Activated CD4-positive, alpha-beta T cell treated with anti-CD3 and anti-CD28 coated beads, Interleukin-2, amount 50 U/mL, for 16 hours (primary cell): ENCODE measurements at places on chromosomes 12 and 14.

- no peak for DNase-seq
These were observed at the start of gene PDZRN4 for GRCh38 chr12:41188058-41188840. Gene PDZRN4, plus strand, starts transcription at chr12:41188320.

DNA sequence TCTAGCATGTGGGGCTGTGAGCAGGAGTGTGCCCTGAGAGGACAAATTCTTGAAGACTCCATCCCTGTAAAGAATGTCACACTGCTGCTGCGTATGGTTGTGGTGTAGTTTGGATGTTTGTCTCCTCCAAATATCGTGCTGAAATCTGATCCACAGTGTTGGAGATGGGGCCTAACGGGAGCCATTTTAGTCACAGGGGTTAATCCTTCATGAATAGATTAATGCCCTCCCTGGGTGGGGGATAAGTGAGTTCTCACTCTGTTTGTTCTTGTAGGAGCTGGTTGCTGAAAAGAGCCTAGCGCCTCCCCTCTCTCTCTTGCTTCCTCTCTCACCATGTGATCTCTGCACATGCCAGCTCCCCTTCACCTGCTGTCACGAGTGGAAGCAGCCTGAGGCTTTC lies 94.5 kb upstream of the VASH1 start:
- DNase-seq = no peak

- DNase-seq = no peak
These were observed 81.9 kb upstream of the GTF2A1 start for GRCh38 chr14:81302638-81303037.

DNA sequence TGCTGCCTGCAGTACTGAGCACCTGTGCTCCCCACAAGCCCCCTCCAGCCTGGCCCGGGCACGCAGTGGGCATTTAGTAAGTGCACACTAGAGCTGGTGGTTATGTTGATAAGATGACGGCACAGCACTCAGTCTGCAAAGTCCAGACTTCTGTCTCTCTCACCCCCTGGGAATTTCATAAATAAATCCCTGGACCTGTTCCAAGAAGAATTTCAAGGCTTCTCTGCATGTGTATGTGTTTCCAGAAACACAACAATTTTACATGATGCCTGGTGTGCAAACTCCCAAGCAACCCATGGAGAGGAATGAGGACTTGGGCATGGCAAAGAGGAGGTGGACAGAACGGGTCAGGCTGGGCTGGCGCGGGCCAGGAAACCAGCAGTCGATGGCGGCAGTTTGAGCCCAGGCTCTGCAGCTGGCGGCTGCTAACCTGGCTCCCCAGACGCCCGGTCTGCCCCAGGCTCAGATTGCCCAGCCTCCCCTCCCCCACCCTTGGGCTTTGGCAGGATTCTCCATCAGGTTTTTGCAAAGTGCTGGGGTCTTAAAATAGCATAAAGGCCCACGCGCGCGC lies 10.4 kb upstream of the ACVR1B start:
- no peak for DNase-seq

GRCh38 chr12:15830538-15830937 lies 41.4 kb upstream of the EPS8 start:
- DNase-seq = no peak

- no peak for DNase-seq
These were observed 188.5 kb downstream of the CCDC91 start for GRCh38 chr12:28378736-28379135.

GRCh38 chr12:58310368-58310767 lies 369.0 kb downstream of the ATP23 start:
- DNase-seq = no peak

DNA sequence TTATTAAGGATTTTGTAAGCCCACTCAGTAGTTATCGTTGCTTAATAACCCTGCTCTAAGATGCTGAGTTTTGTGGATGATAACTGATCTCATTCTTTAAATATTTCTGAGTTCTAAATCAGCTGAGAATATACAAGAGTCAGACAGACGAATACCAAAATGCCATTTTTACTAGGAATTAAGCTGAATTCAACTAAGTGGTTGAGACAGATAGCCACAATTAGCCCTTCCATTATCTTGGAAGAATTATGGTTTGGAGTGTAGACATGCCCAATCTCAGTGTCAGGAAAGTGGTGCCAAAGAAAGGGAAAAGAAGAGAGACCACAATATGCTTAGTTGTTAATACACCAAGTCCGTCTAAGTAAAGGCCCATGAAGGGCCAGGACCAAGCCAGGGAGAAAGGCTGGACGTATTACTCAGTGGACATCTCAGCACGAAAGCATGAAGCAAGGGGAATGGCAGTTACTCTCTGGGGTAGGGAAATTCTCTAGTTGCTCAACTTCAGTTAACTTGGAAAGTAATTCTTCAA lies 58.6 kb downstream of the KCNA5 start:
- no peak for DNase-seq

GRCh38 chr12:80485222-80485987 lies 41.4 kb downstream of the PTPRQ start:
- no peak for DNase-seq

DNA sequence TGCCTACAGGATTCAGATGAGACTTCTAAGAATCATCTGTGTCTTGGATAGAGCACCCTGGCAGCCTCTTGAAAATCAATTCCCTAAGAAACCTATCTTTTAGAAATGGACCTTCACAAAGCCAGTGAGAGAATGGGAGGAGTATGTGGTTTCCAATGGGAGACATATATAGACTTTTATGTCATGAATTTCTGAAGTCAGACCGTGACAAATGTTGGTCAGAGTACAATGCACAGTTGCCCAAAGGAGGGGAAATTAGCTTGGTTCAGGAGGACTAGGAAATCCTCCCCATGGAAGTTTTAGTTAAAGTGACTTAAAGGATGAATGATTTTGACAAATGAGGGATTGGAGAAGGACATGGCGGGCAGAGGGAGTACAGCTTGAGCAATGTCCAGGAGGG lies 194.4 kb downstream of the DAD1 start:
- no peak for DNase-seq

GRCh38 chr14:100900837-100901390 lies 2.6 kb downstream of the RTL1 start:
- DNase-seq = peak; percentile 36

DNA sequence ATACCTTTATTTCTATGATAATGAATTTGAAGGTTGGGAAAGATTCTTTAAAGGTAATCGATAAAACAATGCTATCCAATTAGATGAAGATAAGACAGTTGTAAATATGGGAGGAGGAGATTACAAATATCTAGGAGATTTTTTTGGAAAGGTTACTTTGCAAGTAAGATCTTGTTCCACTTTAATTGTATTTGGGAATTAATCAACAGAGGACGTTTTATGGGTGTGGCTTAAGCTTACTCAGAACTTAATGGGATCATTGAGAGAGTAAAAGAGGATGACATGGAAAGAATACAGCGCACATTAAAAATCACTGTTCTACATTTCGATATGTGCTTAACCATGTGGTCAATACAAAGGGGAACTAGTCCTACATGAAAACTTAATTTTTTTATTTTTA lies 3.5 kb upstream of the LRIG3 start:
- DNase-seq = no peak

GRCh38 chr12:46538976-46539375 lies 166.4 kb upstream of the SLC38A2 start:
- no peak for DNase-seq

- DNase-seq = no peak
These were observed 34.8 kb upstream of the VSX2 start for GRCh38 chr14:74204491-74204890.

GRCh38 chr14:104879983-104880565 lies 15.0 kb downstream of the CEP170B start:
- no peak for DNase-seq

DNA sequence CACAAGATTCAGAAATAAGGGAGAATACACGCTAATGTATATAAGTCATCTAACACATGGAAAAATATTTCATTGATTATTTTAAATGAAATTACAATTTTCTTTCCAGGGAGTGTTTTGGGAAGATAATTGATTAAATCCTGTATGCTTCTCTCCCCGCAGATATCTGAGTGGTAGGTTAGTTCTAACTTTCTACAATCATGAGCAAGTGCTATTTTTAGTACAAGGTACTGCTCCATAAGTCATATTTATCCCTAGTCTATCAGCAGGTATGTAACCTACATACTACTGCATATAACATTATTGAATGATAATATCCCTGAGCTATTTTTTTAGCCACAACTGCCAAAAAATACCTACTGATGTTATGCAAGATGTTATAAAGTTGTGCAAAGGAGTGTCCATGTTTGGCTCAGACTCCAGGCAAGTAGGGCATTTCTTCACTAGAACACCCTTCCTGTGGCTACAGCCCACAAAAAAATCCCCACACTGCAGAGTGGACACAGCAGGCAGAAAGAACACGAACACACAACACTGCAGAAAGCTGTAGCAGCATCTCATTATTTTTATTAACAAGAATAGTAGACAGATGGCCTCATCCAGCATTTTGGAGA lies 87.0 kb downstream of the SEC23A start:
- no peak for DNase-seq

DNA sequence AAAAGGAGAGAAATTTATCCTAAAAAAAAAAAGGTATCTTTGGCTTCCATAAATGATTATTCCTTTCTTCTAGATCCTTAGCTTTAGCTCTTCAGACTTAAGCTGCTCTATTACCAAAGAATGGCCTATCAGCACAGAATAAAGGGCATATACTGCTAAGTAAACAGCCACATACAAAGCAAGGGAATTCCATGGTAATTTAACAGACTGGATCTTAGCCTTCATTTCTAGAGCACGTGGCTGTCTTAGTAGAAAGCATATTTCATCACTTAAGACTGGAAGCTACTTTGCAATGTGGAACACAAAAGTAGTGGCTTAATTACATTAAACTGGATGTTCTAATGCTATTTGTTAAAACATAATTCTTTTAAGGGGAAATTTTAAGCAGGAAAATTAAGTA lies 23.1 kb downstream of the TMED10 start:
- no peak for DNase-seq

DNA sequence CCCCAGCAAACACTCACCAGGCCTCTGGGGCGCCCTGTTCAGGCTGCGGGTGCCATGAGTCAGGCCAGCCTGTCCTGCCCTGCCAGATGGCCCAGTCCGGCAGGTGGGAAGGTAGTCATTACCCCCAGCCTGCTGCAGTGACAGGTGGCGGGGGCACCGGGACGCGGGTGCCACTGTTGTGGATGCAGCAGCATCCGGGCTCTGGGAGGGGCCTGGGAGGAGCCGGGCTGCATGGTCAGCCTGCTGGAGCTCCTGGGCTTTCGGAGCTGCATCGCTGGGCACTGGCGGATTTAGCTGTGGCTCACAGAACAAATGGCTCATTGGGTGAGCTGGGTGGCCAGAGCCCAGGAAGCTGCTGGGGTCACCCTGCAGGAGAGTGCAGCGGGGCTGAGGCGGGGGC lies 13.5 kb downstream of the CEP170B start:
- DNase-seq = no peak

- no peak for DNase-seq
These were observed 2.5 kb upstream of the HOXC6 start for GRCh38 chr12:54025499-54026405.

GRCh38 chr12:30827101-30828066 lies 72.6 kb upstream of the CAPRIN2 start:
- no peak for DNase-seq

DNA sequence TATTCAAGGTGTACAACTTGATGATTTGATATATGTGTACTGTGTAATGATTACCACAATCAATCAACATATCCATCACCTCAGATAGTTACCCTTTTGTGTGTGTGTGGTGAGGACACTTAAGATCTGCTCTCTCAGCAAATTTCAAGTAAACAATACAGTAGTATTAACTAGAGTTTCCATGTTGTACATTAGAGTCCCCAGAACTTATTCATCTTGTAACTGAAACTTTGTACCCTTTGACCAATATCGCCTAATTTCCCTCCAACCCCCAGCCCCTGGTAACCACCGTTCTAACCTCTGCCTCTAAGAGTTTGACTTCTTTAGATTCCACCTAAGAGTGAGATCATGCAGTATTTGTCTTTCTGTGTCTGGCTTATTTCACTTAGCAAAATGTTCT lies 12.1 kb downstream of the ADCK1 start:
- no peak for DNase-seq
